ENCODE measurements at places on chromosomes 13 and 19.
A peak's percentile ranks its signal among the peaks of the same experiment; 100 is the strongest.

DNA sequence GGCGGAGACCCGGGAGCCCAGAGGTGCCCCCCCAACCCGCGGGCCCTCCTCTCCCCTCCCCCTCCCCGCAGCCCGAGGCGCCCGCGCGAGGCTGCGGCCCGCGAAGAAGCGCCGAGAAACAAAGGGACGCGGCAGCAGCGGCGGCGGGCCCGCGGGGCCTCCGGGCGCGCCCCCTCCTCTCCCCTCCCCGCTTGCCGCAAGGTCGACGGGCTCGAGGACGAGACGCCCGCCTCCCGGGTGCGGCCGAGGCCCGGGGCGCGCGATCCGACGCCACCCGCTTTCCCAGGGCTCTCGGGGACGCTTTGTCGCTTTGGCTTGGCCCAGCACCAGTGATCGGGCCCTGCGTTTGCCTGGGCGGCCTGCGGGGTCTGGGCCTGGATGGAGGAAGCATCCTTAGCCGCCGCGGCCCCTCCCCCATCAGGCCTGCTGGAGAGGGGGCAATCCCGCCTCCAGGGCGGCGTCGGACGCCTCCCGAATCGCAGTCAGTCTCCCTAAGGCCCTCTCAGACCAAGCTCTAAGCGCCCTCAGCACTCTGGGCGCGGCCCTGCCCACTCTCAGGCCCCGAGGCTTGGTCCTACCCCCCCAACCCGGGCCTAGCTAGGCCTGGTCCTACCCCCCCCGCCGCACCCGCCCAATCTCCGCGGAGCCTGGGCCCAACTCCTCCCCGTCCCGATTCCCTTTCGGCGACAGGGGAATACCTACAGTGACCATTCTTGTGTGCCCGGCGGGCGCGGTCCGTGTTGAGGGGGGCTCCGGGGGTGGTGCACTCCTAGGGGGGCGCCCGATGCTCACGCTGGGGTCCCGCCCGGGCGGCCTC lies 740 bp downstream of the ELAVL3 start:
- DNase-seq: no peak

DNA sequence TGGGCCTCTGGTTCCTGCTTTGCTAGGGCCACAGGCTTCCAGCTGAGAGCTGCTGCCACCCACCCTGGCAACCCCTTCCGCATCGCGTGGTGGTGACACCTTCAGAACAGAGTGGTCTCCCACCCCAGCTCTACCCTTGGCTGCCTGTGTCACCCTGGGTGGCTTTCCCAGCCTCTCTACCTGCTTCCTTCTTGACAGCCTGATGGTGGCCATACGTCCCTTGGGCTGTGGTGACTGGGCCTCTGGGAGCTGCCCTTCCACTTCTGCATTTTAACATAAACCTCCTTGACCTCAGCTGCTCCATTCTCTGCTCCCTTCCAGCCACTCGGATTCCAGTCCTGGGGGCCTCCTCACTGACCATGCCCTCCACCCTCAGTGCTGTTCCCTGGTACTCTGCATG lies 17.0 kb downstream of the PAK4 start:
- DNase-seq: peak; percentile 18

DNA sequence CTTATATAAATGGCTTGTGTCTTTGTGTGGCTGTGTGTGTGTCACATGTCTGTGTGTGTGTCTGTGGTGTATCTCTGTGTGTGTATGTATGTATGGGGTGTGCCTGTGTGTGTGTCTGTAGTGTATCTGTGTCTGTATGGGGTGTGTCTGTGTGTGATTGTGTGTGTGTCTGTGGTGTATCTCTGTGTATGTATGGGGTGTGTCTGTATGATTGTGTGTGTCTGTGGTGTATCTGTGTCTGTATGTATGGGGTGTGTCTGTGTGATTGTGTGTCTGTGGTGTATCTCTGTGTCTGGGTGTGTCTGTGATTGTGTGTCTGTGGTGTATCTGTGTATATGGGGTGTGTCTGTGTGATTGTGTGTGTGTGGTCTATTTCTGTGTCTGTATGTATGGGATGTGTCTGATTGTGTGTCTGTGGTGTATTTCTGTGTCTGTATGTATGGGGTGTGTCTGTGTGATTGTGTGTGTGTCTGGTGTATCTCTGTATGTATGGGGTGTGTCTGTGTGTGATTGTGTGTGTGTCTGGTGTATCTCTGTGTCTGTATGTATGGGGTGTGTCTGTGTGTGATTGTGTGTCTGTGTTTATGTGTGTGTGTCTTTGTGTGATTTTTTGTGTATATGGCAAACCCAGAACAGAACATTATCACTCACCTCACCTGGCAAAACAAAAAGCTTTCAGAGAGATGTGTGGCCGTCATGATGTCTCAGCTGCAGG lies 56.1 kb upstream of the MCF2L start:
- no peak for DNase-seq

DNA sequence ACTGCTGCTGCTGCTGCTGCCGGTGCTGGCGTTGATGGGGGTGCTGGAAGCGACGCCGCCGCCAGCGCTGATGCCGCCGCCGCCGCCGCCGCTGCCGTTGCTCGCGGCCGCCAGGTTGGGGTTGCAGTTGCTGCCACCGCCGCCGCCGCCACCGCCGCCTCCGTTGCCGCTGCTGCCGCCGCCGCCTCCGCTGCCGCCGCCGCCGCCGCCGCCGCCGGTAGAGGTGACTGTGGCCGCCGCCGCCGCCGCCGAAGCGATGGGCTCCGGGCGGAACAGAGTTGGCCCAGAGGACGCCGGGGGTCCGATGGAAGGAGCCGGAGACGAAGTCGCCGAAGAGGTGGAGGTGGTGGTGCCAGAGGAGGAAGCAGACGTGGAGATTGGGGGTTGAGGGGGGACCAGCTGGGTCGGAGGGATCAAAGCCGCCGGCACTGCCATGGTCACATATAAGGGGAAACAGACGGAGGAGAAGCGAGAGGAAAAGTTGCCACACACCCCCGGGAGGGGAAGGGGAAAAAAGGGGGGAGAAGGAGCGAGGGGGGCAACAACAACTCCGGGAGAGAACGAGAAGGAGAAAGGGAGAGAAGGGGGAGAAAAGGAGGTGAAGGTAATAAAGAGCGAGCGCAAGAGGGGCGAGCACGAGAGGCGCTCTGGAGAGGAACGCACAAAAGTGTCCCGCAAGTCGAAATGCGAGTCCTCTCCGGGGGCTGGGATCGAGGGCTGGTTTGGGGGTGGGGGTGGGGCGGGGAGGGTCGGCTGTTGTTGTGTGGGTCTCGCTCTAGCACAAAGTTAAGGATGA lies 471 bp downstream of the DACH1 start:
- DNase-seq: peak; percentile 25

GRCh38 chr13:112522578-112522977 lies 65.4 kb downstream of the TUBGCP3 start:
- DNase-seq: no peak

DNA sequence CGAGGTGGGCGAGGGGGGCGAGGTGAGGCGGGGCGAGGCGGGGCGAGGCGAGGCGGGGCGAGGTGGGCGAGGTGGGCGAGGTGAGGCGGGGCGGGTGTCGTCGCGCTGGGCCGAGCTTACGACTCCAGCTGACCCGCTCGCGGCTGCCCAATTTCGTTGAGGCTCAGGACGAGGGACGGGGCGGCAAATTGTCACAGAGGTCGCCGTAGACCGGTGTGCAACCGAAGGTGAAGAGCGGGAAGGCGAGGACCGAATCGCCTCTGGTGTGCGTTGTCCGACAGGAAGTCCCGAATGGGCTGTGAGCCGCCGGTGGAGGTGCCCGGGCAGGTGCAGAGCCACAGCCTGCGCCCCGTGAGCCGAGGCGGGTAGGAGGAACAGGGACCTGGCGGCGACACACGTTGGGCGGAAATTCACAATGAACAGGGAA lies at the start of gene LACC1:
TSS of gene LACC1 (plus strand) at position 150 of the 427 bp plus-strand sequence. CDS start 1,082 bp downstream, outside the sequence.
- DNase-seq: no peak

DNA sequence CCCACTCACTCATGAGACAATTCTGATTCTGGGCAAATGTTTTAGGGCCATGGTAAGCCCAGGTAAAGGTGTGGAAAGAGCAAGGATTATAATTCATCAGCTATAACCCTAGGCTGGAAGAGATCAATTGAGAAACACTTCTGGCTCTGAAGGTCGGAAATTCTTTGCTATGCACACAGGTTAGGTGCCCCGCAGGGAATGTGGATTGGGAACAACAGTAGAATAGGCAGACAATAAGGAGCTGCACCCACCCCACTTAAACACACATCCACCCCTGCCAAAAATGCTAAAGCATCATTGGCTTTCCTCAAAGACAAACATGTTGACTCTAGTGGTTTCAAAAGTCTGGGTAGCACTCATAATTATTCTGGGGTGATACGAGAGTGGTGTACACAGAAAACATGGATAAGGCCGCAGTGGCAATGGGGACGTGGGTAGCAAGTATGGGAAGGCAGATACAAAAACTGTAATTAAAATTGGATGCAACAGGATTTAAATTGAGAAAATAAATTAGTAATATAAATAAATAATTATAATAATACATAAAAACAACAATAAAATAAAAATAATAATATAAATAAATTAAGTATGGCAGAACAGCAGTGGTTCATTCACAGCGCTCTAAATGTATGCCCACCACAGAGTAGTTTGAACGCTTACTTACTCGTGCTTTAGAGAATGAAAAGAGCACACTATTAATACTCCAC lies 8.6 kb downstream of the EFNB2 start:
- no peak for DNase-seq

- no peak for DNase-seq
Measured at GRCh38 chr13:73913079-73913740, 221.0 kb downstream of the KLF12 start.

- no peak for DNase-seq
Measured at GRCh38 chr13:22447132-22447886, 733.5 kb upstream of the SGCG start.

DNA sequence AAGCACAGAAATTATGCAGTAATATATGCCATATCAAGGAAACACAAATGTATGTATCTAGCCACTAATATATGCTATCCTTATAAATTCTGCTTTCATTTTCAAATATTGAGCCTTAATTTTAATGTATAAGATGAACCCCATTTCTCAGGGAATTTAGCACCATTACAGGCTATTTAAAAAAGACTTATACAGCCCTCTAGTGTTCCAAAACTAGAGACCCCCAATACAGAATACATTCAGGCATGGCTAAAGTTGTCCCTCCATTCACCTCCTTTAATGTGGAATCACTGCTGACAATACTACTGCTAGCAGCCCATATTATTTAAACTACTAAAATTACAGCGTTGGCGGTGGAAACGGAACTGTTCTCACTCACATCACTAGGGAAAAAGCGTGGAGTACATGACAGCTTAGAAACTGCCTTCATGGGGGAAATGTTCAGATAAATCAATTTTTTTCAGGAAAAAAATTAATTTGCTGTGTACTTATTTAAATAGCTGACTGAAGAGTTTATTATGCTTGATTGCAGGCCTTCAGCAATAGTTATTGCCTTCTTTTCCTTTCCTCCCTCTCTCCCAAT lies 541.0 kb downstream of the PCDH9 start:
- peak; percentile 25 for DNase-seq

GRCh38 chr19:57267291-57267690 lies 13.0 kb upstream of the ZNF460 start:
- no peak for DNase-seq

GRCh38 chr19:50977626-50978025 lies 6.1 kb downstream of the KLK7 start:
- no peak for DNase-seq

- no peak for DNase-seq
Measured at GRCh38 chr13:62537593-62537992, 1121.9 kb upstream of the PCDH20 start.

- no peak for DNase-seq
Measured at GRCh38 chr19:3378352-3379150, 12.2 kb downstream of the NFIC start.

- DNase-seq: no peak
Measured at GRCh38 chr13:86909318-86909717, 761.9 kb upstream of the SLITRK5 start.

DNA sequence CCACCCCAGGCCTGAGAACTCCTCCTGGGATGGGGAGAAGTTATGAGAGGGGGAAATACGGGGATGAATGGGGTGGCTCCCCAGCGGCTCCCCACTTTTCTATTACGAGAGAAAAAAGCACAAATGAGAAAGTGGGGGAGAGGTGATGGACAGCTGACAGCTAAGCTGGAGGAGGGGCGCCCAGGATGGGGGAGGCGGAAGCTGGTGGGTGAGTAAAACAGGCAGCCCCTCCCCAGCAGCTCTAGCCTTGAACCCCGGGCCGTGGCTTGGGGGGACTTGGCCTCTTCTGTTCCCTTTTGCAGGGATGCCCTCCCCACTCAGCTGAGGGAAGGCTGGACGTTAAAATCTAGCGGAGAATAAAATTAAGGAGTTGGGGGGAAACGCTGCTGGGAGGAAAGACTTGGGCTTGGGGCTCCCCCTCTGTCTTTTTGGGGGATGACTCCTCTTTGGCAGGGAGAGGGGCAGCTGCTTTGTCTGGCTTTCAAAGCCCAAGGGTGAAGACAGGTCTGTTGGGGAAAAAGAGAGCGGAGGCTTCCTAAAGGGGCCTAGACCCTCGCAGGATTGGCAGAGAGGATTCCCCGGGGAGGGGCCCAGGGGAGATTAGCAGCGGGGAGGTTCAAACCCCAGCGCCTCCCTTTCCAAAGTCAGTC lies 1.4 kb upstream of the SAMD1 start:
- peak; percentile 48 for DNase-seq

GRCh38 chr13:23580684-23581060 lies 10.5 kb downstream of the TNFRSF19 start:
- DNase-seq: no peak

GRCh38 chr19:42116308-42117075 lies 15.8 kb downstream of the POU2F2 start:
- DNase-seq: no peak

- no peak for DNase-seq
Measured at GRCh38 chr13:40096357-40096901, 441.0 kb downstream of the COG6 start.

GRCh38 chr19:3774621-3775373 lies 2.8 kb upstream of the RAX2 start:
- no peak for DNase-seq

- DNase-seq: peak; percentile 72
Measured at GRCh38 chr13:42047561-42048341, 697 bp upstream of the DGKH start.

DNA sequence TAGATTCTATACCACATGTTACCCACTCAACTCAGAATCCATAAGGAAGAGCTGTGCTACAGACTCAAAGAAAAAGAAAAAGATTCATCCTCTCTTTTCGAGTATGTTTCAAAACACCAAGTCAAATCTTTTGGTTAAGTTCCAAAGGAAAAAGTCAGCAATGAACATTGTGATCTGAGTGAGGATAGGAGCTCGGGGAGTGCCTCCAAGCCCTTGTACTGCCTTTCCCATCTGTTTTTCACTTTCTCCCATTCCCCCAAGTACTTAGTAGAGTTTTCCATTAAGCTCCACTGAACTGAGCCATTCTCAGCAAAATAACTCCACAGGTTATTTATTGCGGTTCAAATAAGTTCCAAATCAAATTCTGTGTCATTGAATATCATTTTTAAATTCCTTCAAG lies 47.7 kb upstream of the MAB21L1 start:
- no peak for DNase-seq

DNA sequence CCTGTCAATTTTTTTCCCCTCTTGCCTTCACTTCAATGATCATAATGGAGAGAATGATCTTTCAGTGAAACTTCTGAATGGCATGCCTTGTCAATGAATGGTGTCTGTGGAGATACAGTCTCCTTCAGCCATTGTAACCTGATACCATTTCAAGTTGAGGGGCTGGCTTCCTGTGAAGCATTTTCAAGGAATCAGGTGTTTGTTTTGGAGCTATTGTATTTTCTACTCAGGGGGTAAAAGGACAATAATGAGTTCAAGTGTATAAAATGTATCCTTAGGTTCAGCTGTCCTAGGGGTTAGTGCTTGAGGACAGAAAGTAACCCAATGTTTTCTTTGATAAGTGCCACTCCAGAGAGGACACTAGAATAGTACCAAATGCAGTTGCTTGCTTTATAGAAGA lies 23.8 kb upstream of the CBY2 start:
- no peak for DNase-seq

- no peak for DNase-seq
Measured at GRCh38 chr19:45676851-45677263, 8.8 kb downstream of the GIPR start.

- no peak for DNase-seq
Measured at GRCh38 chr19:27748551-27749152, 1464.3 kb downstream of the UQCRFS1 start.

All from Kasumi-1 (cell line).